ENCODE measurements at places on chromosomes 6 and 20.

DNA sequence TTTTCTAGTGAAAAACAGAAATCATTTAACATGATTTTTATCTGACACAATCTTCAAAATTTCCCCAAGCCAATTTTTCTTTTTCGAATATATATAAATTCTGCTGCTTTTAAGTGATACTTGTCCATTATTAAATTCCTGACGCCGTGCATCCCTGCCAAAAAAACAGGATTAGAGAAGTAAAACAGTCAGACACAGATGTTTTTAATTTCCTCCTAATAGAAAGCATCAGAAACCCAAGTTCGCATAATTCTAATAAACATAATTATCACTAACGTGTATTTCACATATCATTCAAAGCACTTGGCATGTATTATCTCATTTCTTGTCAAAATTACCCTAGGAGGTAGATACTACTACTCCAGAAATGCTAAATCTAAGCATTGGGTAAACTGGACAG lies 179.5 kb downstream of the ZFP64 start:
- DNase-seq: no peak

DNA sequence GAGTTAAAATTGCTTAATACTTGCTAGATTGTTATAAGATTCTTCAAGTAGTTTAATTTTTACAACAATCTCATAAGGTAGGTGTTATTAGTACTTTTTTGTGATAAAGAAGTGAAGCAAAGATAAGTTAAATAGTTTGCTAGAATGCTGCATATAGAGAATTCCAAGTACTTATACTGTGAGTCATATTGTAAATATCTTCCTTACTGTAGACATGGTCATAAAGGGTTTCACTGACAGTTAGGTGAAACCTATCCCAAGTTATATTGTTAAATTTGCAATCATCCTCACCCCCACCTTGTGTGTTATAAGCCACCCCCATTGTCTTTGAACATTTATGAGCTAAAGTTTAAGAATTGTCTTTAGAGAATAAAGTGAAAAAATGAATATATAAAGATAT lies 142.0 kb downstream of the FAM83B start:
- no peak for DNase-seq

- DNase-seq: no peak
Measured at GRCh38 chr20:13220194-13220903, 725 bp upstream of the ISM1 start.

GRCh38 chr20:59402681-59403080 lies 102.3 kb downstream of the EDN3 start:
- DNase-seq: no peak

- DNase-seq: no peak
Measured at GRCh38 chr6:4139272-4139671, 3.9 kb upstream of the ECI2 start.

- DNase-seq: no peak
Measured at GRCh38 chr6:4814212-4814611, 38.0 kb downstream of the CDYL start.

- DNase-seq: peak; percentile 38
Measured at GRCh38 chr20:50580016-50580747, 70.0 kb downstream of the PTPN1 start.

- DNase-seq: no peak
Measured at GRCh38 chr6:44062771-44063560, 64.3 kb downstream of the MRPL14 start.

- DNase-seq: no peak
Measured at GRCh38 chr6:132005178-132005577, 54.0 kb upstream of the CCN2 start.

DNA sequence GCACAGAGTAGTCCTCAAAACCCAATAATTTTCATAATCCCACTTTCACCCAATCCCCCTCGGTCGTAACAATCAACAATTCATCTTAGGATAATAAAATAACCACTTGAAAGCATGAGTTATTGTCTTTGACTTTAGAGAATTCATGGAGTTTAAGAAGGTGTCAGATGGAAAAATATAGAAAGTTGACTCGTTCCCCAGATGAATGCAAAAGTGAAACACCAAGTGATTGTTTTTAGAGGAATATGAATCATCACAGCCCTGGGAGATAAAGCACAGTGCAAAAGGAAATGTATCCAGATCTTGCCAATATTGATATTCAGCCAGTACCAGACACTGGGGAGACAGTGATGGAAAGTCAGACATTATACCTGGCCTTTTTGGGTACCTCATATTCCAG lies 860.5 kb downstream of the DHX35 start:
- DNase-seq: no peak

DNA sequence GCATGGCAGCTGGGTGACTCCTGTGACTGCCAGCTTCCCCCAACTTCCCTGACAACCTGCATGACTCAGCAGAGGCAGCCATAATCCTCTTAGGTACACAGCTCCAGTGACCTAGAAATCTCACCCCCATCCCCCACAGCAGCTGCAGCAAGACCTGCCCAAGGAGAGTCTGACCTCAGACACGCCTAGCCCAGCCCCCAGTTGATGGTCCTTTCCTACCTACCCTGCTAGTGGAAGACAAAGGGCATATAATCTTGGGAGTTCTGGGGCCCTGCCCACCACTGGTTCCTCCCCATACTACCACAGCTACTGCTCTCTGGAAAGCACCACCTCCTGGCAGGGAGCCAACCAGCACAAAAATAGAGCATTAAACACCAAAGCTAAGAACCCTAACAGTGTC lies 90.2 kb downstream of the F13A1 start:
- no peak for DNase-seq

GRCh38 chr6:87494761-87495422 lies 22.1 kb downstream of the SLC35A1 start:
- no peak for DNase-seq

DNA sequence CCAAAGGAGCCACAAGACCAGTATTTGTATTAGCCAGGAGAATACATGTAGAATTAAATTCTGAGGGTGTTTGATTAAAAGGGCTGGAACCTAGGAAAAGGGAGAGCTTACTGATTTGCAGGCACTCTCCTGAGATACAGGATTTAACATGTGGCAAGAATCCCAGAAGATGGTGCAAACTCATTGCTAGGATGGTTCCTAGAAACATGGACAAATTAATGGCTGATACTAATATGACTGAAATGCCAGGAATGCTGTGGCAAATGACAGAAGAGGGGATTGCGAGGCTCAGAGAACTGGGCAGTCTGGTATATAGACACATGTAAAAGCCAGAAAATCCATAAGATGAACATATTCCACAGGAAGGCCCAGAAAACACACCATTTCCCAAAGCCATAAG lies 118.1 kb downstream of the RWDD2A start:
- no peak for DNase-seq

All from effector memory CD8-positive, alpha-beta T cell (primary cell).